ENCODE measurements at places on chromosomes 4 and X.

- no peak for DNase-seq
Measured at GRCh38 chr4:165388756-165389155, 9.9 kb downstream of the CPE start.

DNA sequence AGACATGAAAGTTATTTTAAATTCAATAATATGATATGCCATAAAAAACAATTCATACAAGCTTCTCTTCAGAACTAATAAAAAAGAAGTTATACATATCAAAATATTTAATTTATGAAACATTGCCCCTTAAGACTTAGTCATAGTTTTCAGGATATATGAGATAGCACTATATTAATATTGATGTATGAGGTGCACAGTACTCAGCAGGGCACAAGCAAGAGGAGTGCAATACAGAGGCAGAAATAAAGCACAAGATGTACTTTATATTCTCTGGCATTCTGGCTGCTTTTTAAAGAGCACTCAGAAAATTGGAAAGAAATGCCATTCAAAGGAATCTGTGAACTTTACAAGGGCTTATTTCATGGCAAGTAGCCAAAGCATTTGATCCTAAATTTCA is 274.9 kb downstream of the CPXCR1 start:
- no peak for DNase-seq

GRCh38 chr4:38980903-38981676 is 51.1 kb downstream of the TMEM156 start:
- no peak for DNase-seq

DNA sequence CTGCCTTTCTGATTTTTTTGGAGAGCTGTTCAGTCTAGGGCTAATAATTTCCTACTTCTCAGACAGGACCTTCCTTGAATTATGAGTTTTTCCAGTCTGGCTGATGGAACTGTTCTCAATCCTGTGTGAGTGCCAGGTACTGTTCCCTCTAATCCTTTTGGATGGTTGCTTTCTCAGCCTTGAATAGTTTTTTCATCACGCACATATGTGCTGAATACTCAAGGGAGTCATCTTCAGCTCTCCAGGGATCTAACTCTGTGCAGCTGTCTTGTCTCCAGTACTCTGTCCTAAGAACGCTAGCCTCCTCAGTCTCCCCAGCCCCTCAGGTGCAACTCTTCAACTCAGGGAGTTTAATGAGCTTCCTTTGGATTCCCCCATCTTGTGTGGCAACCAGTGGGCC is 93.2 kb downstream of the GASK1B start:
- no peak for DNase-seq

DNA sequence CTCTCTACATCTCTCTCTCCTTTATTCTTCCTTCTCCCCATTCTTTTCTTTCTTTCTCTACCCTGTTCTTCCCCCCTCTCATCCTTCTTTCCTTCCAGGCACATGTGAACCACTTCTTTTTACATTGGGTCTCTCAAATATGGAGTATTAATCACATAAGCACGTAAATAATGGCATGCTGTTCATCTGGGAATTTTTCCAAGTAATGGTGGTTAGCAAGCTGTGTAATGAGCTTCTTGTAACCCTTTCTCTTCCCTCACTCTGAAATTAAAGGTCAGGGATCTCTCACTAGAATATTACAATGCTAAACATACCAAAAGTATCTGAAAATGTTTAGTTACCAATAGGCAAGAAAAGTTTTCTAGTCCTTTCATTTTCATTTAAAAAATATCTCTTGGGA is 239.9 kb upstream of the TEX13A start:
- DNase-seq: no peak

- no peak for DNase-seq
Measured at GRCh38 chr4:36206603-36207311, 37.6 kb downstream of the ARAP2 start.

- no peak for DNase-seq
Measured at GRCh38 chrX:38636949-38637819, 75.8 kb downstream of the TSPAN7 start.

- DNase-seq: peak; percentile 29
Measured at GRCh38 chrX:152641996-152642395, 4.3 kb downstream of the GABRQ start.

DNA sequence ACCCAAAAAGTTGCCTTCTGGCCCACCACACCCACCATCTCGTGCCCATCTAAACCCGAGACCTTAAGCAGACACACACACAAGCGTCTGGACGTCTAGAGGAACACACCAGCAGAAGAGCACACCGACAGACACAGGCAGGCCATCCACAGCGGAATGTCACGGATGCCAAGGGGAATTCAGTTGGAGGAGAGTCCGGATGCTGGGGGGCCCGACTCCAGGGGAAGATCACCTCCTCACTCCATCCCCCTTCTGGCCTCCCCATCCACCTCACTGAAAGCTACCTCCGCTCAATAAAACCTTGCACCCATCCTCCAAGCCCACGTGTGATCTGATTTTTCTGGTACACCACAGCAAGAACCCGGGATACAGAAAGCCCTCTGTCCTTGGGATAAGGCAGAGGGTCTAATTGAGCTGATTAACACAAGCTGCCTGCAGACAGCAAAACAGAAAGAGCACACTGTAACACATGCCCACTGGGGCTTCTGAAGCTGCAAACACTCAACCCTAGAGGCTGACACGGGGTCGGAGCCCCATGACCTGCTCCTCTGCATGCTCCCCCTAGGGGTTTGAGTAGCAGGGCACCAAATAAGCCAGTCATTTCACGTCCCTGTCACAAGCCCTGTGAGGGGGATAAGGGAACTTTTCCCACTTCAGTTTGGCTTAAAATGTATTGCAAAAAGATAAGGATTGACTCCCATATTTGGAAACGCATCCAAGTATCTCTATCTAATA is 339.6 kb upstream of the PCDH10 start:
- DNase-seq: no peak

GRCh38 chr4:114399105-114399504 is 199.5 kb upstream of the UGT8 start:
- no peak for DNase-seq

- DNase-seq: no peak
Measured at GRCh38 chr4:47838445-47838844, 578 bp upstream of the CORIN start.

GRCh38 chrX:109691277-109691676 is 41.8 kb downstream of the ACSL4 start:
- DNase-seq: no peak

GRCh38 chr4:185838514-185839193 is 26.7 kb upstream of the SORBS2 start:
- DNase-seq: no peak

GRCh38 chrX:53476371-53476770 is 42.2 kb upstream of the HSD17B10 start:
- no peak for DNase-seq

DNA sequence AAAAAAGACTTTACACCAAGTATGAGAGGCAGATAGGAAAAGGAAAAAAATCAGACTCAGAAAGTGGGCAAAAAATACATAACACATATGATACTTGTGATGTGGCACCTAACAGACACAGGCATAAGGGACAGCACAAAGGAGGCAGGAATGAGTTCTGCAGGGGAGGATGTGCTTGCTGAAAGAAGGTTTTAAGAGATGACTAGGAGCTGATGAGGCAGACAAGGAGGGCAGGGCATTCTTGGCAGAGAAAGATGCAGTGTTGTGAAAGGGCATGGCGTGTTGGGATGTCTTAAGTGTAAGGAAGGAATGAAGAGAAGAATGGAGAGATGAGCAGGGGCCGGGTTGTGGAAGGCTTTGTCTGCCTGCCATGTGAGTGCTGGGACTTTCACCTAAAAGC is 49.7 kb upstream of the TMEM154 start:
- DNase-seq: no peak

DNA sequence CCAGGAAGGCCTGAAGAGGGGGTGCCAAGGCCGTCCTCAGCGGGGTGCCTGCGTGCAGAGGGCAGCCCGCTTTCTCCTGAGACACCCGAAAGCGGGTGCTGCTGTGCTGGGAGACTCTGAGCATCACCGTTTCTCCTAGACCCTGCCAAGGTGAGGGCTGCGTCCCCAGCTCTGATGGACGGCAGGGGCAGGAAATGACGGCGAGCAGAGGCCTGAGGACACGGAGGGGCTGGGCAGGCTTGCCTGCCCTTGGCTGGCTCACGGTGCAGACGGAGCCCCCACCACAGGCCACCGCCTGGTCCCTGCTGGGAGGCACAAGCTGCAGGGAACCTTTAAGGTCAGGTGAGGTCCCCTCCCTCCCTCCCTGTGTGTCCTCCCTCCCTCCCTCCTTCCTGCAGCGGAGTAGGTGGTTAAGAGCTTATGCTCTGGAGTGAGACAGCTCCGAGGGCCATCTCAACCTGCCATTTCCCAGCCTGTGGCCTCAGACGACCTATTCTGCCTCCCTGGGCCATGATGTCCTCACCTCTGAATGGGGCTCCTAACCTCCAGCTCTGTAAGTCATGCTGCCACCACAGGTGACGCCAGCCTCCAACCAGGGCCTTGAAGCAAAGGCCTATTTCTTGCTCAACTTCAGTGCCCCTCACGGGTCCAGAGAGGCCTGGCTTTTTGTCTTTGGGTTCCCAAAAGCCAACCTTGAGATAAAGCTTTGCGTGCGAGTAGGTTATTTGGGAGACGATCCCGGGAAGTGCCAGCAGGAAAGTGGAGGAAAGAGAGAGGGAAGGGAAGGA is 54.2 kb upstream of the GRPEL1 start:
- DNase-seq: no peak

DNA sequence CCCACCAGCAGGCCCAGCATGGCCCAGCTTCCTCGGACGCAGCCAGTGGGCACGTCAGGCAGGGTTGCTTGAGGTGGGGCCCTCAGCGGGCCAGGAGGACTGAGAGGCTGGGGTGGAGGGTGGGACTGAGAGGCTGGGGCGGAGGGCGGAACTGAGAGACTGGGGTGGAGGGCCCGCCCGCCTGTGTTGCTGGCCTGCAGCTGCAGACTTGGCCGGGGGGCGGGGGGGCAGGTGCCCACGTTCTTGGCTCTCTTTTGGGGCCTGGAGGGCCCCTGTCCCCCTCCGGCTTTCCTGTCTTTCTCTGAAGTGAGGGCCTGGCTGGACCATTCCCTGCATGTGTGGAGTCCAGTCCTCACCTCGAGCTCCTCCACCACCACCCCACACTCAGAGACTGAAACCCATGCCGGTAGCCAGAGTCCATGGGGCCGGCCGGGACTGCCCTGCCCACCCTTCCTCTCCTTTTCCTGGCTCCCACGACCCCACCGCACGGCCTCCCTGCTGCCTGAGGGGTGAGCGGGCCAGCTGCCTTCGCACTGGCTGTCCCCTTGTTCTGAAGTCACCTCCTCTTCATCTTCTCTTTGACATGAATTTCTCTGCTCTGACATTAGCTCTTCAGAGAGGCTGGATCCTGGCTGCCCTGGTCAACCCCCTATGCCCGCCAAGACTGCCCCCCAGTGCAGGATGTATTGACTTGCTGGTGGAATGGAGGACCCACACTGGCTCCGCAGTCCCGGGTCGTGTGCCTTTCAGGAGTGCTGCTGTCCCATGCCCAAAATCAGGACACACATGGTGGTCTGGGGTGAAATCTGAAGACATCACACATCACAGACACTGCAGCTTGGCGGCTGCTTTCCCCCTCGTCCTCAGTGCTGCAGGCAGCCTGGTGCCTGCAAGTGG is 10.1 kb upstream of the NKX1-1 start:
- no peak for DNase-seq

- DNase-seq: no peak
Measured at GRCh38 chrX:153881281-153881680, 4.7 kb downstream of the L1CAM start.

Measured in substantia nigra (tissue), 51 donors.